ENCODE measurements at places on chromosomes 7 and 10.

DNA sequence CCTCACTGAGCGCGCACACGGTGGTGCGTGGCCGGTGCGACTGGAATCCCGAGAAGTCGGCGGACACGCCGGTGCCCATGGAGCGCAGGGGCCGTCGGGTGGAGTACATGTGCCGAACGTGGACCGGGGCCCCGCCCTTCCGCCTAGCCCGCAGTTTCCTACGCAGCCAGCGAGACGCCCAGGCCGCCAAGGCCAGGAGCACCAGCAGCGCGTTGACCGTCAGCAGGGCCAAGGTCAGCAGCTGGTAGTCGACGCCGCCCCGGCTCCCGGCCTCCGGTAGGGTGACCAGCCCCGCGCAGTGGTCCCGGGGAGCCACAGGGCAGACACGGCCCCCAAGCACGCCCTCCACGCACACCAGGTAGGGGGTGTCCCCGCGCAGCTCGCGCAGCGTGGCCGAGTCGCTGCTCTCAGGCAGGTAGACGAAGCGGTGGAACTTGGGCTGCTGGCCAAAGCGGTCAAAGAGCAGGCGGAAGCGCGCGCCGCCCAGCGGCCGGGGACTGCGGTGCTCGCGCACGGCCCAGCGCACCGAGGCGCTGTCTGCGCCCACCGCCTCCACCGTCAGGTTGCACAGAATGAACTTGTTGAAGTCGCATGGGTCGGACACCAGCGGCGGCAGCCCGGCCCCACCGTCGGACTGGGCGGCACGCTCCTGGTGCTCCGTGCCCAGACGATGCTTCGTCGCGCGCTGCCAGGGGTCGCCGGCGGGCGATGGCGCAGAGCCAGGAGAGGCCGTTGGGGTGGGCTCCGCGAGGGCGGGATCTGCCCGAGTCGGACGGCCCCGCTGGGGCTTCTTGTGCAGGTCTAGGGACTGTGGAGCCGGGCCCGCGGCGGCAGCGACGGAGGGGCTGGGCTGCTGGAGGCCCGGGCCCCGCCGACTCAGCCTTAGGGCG, 2.2 kb downstream of the TRIL start:
- DNase-seq = no peak

DNA sequence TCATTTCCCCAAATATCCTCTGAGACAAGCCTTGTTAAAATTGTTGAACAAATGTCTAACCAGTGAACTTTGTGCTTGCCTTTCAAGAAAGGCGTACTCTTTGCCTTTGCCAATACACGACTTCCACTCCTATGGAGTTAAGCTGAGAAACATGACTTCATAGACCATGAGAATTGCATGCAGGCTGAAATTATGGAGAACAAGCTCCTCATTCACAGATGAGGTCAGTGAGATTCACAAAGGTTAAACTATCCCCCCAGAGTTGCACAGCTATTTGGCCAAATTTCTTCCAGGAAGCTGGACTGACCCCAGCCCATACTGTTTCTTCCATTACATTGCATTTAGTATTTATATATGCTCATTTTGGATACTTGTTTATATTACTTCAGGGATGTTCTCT, 221.4 kb upstream of the SEMA3C start:
- no peak for DNase-seq

GRCh38 chr7:13563257-13563656, 426.2 kb downstream of the ETV1 start:
- no peak for DNase-seq

DNA sequence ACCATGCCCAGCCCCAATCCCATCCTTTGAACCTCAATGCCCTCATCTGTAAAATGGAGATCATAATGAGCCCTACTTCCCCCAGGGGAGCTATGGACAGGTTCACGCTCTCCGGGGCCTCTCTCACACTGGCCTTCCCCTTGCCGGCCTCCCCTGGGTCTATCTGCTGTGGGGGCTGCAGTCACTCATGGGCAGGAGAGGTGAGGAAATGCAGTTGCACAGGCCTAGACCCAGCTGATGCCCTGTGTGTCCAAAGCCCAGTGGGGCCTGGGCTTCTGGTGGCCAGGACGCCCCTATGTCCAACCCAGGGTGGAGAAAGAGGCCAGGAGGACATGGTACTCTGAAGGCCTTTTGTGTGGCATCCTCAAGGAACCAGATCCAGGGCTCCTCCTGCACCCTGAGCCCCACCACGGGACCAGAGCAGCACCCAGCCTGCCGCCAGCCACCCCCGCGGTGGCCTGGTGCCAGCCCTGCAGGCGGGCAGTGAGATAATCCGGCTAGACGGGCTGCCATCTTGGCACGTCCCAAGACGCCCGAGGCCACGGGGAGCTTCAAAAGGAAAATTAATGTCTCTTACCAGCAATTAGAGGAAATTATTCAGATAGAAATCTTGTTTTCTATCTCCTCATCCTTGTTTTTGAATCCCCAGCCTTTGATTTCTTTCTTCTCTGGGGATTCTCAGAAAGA, 39.0 kb downstream of the MYL10 start:
- DNase-seq = no peak

DNA sequence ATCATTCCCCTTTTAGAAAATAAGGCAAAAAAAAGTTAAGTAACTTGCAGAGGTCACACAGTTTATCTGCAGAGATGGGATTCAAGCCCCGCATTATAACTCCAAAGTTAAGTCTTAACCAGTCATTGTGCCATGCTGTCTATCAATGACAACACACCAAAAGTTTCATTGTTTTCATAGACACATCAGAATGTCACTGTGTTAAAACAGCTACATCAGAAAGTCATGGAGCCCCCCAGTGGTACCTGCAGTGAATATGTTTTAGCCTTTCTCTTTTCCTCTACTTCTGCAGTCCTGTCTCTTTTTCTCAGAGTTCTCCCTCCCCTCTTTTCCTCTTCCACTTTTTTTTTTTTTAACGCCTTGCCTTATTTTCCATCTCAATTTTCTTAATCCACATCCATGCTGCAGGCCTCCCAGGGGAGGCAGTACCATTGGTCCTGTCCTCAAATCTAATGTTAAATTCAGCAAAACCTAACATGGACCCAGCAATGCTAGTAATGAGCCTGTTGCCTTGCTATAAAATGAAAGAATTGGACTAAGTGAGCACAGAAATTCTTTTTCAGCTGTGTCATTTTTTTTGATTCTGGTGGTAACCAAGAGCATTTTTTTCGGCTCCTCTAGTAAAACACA, 3.8 kb upstream of the NRCAM start:
- no peak for DNase-seq

DNA sequence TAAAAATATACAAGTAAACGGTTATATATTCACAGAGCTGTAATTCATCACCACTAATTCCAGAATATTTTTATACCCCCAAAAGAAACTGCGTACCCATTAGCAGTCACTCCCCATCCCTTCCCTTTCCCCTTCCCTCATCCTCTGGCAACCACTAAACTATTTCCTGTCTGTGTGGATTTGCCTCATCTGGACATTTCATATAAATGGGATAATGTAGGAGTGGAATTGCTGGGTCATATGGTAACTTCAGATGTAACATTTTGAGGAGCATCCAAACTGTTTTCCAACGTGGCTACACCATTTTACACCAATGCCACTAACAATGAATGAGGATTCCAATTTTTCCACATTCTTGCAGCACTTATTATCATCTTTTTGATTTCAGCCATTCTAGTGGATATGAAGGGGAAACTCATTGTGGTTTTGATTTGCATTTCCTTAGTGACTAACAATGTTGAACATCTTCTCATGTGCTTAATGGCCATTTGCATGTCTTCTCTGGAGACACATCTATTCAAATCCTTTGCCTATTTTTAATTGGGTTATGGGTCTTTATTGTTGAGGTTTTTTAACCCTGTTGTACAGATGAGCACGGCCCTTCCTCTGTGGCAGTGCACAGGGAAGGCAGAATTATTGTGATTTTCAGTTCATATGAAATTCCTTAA, 79.2 kb downstream of the RBM20 start:
- no peak for DNase-seq

GRCh38 chr7:4816419-4817080, 41.1 kb downstream of the AP5Z1 start:
- DNase-seq = no peak

GRCh38 chr10:78337016-78337415, 303.4 kb downstream of the RPS24 start:
- no peak for DNase-seq

DNA sequence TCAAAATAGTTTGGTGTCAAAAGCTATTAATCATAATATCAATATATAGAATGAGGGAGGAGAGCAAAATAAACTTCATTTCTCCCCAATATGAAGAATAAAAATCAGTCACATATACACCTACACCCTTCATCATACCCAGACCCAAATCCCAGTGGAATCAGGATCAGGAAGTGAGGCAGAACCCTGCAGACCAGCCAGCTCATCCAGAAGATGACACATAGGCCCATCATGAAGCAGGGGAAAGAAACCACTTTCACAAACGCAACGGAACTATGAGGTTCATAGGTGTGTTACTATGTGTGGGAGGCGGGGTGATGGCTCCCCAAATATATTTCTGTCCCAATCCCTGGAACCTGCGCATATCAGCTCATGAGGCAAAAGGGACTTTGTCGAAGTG, 89.0 kb downstream of the RSU1 start:
- no peak for DNase-seq

GRCh38 chr10:24374134-24374915, 165.4 kb downstream of the KIAA1217 start:
- no peak for DNase-seq

DNA sequence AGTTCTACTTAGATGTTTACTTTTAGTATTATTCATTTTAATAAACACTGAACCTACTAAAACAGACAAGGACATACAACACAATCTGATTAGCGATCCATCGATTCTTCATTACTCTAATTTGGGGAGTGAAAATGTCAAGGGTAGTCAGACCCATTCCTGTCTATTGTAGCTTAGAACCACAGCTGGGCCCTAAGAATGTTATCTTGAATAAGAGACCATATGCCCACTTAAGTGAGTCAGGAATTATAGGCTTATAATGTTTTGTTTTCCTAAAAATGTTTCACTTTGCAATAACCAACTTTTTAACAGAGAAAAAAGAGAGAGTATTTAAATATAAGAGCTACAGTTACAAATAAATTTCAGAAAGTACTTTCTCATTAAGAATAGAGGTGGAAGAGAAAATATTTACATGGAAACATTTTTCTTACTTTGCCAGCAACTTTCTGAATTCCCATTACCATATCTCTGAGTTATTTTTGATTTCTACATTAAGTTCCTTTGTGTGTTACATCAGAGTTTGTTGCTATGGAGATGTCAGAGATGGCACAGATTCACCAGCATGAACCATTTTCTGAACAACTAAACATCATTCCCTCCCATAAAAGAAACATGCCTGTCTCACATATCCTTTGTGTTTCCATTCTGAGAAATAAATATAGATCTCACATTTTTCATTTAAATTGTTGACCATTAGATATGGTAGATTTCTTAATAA, 75.4 kb upstream of the SLC13A1 start:
- no peak for DNase-seq

DNA sequence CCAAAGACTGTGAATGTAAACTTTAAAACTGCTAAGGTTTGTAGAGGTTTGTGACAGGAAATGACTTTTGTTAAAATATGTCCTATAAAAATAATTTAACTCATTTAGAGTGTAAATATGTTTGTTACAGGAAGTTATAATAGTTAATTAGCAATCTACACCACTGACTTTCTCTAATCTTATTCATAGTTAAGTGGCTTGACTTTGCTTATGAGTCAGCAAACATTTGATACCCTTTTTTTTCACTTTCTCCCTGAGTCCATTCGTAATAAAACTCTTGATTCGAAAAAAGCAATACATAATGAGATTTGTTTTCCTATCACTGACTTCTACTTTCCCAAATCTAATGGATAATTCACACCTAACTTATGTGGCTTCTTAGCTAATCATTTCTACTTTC, 317.7 kb upstream of the SEMA3C start:
- DNase-seq = no peak

GRCh38 chr10:76733441-76733936, 904.1 kb downstream of the KCNMA1 start:
- DNase-seq = no peak

DNA sequence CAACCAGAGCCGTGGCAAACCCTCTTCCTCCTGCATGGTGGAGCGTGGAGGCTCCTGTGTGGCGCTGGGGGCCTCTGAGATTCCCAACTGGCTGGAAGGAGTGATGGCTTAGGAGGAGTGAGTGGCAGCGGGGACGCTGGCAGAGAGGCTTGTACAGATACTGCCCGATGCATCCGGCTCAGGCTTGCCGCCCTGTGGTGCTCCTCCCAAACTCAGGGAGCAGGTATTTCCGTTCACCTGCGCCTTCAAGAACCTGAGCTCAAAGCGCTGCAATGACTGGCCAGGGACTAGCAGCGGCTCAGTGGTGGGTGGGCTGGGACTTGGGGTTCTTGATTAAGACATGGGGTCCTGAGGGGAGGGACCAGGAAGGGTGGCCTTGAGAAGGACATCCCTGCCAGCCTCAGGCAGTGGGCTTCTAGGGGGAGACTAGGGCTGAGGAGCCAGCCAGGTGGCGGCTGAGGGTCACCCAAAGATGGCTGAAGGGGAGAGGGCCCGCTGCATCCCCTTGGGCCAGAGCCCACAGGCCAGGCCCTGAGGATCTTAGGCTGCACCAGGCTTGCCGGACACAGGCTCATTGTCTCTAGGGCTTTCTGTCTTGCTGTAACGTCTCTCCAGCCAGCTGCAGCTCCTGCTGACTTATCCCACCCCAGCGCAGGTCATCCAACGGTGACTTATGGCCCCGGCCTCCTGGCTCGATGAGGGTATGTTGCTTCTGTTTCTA, 3.2 kb downstream of the ZNF775 start:
- no peak for DNase-seq

- no peak for DNase-seq
These were observed 1.8 kb upstream of the IKZF1 start for GRCh38 chr7:50302486-50303334.

DNA sequence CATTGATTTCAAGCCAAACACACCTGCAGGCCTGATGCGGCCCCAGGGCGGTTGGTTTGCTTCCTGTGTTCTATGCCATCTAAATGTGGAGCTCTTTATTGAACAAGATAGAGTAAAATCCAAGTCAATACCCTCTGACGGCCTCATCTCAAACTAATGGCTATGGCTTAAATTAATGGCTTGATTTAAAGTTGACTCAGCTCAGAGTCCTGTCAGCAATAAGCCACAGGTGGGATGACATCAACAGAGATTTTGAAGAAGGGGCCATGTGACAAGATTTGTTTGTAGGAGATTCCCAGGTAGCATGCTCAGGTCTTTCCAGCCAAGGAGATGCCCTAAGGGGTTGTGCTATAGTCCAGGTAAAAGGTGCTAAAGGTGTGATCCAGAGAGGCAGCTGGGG, 66.7 kb upstream of the ZNF32 start:
- DNase-seq = no peak

DNA sequence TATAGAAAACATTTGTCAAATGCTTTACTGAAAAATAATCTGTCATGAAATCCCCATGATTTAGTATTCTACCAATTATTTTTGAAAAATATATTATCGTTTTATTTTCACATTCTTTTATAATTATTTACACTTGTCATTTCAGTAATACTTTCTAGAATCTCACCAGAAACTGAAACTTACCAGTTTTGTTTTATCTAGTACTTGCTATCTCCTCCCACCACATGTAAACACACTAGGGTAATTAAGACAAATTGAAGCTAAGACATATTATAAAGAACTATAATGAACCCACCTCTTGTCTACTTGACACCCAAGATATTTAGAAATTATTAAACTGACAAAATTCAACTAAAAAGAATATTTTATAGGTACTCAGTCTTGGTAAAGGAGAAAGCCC, 51.5 kb upstream of the GRM3 start:
- no peak for DNase-seq

All from activated T-cell treated with anti-CD3 and anti-CD28 coated beads for 48 hours (primary cell).